Hepatocyte (in vitro differentiated cells): ENCODE measurements at places on chromosomes 1 and 21. TPM values are rescaled to one million over a fixed set of nuclear protein-coding genes. Genes with fewer than 3 reads are reported as not detected.

Gene IGSF9
- total RNA-seq: 5.3 and 8.2 TPM in 2 replicates

Gene HRNR
- total RNA-seq: not detected in 2 replicates

Gene MAP1LC3C
- 0.16 and 0.27 TPM in 2 replicates for total RNA-seq

Gene ACTL8
- not detected in 2 replicates for total RNA-seq

Gene PIK3R3
- 16.8 and 18.9 TPM in 2 replicates for total RNA-seq

Gene RHBDL2
- 0.57 TPM in 1 of 2 replicates, not detected in the other for total RNA-seq

Gene GUCA2B
- 6.5 TPM in 1 of 2 replicates, not detected in the other for total RNA-seq

Gene SHE
- total RNA-seq: 0.32 and 0.60 TPM in 2 replicates

- peak overlapping the region; percentile 89 for H3K27ac ChIP-seq
- peaks cover 37% of the 10 kb centered on the region for H3K4me1 ChIP-seq
- H3K36me3 ChIP-seq: no peaks in the 10 kb centered on the region
- H3K4me3 ChIP-seq: peak overlapping the region; percentile 98
- no peaks in the 10 kb centered on the region for H3K27me3 ChIP-seq
- no peak for DNase-seq
Measured at GRCh38 chr1:9293241-9293532, 493 bp downstream of the SPSB1 start.

GRCh38 chr21:45530423-45531113 is 11.7 kb downstream of the SLC19A1 start:
- H3K27me3 ChIP-seq: no peaks in the 10 kb centered on the region
- DNase-seq: no peak
- no peaks in the 10 kb centered on the region for H3K36me3 ChIP-seq
- no peak overlapping the region for H3K4me3 ChIP-seq
- peaks cover 10% of the 10 kb centered on the region for H3K4me1 ChIP-seq

GRCh38 chr1:9247894-9248293 is 13.3 kb downstream of the H6PD start:
- H3K4me3 ChIP-seq: no peak overlapping the region
- H3K27me3 ChIP-seq: no peaks in the 10 kb centered on the region
- no peaks in the 10 kb centered on the region for H3K36me3 ChIP-seq
- no peak for DNase-seq

DNA sequence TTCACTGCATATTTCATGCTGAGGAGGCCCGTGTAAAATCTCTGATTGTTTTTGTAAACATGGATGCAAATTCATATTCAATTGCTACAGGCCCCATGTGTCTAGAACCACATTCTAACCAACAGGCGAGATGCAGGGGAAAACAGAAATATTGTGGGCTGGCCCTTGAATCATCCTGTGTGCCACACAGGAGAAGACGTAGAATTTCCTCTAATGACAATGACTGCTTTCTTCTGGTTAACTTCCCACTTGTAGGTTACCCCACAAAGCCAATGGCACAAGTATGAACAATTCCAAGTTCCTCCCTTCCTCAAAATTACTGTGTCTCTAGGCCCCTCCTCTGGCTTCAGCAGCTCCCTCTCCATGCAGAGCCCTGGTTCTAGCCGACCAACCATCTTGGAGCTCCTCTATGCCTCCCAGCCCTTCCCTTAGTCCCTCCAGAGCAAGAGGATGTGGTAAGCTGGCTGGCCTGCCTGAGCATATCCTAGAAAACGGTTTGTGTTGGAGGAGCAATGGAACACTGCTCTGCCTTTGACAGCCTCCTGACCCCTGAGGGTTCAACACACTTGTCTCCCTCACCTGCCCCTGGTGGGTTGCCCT is 205.2 kb downstream of the HS2ST1 start:
- H3K4me3 ChIP-seq: no peak overlapping the region
- H3K27ac ChIP-seq: no peak overlapping the region
- no peak for DNase-seq
- H3K27me3 ChIP-seq: no peaks in the 10 kb centered on the region
- H3K36me3 ChIP-seq: no peaks in the 10 kb centered on the region

DNA sequence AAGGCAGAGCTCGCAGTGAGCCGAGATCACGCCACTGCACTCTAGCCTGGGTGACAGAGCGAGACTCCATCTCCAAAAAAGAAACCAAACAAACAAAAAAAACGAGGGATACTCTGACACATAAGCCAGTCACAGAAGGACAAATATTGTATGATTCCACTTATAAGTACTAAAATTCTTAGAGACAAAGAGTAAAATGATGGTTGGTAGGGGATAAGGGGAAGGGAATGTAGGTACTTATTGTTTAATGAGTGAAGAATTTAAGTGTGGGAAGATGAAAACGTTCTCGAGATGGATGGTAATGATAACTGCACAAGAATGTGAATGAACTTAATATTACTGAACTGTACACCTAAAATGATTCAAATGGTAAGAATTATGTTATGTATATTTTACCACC is 66.7 kb upstream of the GUCA2A start:
- no peaks in the 10 kb centered on the region for H3K36me3 ChIP-seq
- no peaks in the 10 kb centered on the region for H3K4me1 ChIP-seq
- no peak overlapping the region for H3K4me3 ChIP-seq

DNA sequence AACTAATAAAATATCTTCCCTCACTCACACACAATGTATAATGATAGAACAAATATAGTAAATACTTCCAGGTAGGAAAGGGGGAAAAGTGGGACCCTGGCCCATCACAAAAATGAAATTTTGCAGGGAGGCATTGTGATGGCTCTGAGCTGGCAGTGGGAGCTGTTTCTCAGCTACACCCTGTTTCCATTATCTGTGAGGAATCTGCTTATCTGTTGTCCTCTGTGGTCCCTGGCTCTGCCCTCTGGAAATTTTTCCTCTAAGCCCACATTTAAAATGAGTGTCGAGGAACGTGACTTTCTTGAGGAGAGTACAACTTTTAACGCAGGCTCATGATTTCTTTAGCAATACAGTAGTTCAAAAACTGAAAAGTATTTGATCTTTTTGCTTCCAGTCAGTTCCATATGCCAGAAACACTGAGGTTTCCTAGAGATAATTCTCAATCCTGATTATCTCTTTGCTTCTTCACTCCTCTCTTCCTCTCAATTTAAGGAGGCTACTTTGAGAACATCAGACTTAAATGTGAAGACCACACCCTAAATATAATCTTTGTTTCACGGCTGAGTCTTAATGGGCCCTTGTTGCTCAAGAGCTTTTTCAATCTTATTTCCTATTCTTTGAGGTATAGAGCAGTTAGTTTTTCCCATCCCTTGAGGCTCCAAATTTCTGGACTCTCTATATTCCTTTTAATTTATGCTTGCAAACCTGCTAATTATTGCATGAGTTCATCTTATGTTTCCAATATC is 5.0 kb upstream of the EEIG2 start:
- H3K27me3 ChIP-seq: no peaks in the 10 kb centered on the region
- no peaks in the 10 kb centered on the region for H3K4me1 ChIP-seq
- no peak overlapping the region for H3K4me3 ChIP-seq

DNA sequence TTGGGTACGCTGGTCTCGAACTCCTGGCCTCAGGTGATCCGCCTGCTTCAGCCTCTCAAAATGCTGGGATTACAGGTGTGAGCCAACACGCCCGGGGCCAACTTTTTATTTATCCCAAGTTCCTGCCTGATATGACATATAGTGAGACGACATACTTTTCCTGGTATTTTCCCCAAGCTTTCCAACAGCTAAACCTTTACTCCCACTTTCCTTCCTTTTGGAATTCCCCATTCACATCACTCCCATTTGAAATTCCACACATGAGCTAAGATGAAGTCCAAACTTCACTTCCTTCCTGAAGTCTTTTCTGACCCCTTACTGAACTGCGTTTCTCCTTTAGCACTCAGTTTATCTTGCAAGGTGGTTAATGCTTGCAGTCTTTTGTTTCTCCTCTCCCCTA is 64.1 kb downstream of the S1PR1 start:
- H3K36me3 ChIP-seq: no peaks in the 10 kb centered on the region
- peaks cover 6% of the 10 kb centered on the region for H3K27me3 ChIP-seq
- DNase-seq: no peak
- H3K4me1 ChIP-seq: no peaks in the 10 kb centered on the region

DNA sequence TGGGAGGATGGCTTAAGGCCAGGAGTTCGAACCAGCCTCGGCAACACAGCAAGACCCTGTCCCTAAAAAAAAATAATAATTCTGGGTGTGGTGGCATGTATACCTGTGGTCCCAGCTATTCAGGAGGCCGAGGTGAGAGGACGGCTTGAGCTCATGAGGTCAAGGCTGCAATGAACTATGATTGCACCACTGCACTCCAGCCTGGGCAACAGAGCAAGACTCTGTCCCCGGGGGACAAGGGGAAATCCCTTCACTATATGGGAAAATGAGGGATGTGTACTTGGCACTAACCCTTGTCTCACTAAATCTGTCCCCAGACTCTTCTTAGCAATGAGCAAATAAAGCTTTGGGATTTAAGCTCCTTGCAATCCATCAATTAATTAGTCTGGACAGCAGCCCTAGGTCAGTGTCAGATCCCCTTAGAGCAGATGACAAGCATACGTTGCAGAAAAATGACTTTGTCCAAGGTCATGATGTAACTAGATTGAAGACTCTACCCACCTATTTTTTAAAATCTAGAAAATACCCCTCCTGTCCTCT is 9.4 kb downstream of the KDM5B start:
- H3K4me3 ChIP-seq: no peak overlapping the region
- no peaks in the 10 kb centered on the region for H3K36me3 ChIP-seq
- no peak overlapping the region for H3K27ac ChIP-seq
- no peak for DNase-seq

DNA sequence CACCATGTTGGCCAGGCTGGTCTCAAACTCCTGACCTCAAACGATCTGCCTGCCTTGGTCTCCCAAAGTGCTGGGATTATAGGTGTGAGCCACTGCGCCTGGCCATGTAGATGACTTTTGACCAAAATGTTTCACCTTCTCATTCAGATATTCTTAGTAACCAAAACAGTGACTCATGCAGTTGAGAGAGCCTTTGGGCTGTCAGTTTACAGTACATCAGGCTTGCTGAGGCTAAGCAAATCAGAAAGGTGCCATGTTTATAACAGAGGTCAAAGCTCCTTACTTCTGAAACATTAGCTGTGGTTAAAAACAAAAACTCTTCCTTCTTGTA is 21.0 kb downstream of the CNIH4 start:
- H3K27me3 ChIP-seq: no peaks in the 10 kb centered on the region
- H3K4me1 ChIP-seq: no peaks in the 10 kb centered on the region
- peak; percentile 16 for DNase-seq
- H3K27ac ChIP-seq: peak overlapping the region; percentile 58

GRCh38 chr1:26999440-26999987 is 6.0 kb downstream of the TRNP1 start:
- no peaks in the 10 kb centered on the region for H3K36me3 ChIP-seq
- H3K27ac ChIP-seq: peak overlapping the region; percentile 85
- peak; percentile 86 for DNase-seq
- H3K27me3 ChIP-seq: no peaks in the 10 kb centered on the region
- H3K4me1 ChIP-seq: peaks cover 52% of the 10 kb centered on the region

DNA sequence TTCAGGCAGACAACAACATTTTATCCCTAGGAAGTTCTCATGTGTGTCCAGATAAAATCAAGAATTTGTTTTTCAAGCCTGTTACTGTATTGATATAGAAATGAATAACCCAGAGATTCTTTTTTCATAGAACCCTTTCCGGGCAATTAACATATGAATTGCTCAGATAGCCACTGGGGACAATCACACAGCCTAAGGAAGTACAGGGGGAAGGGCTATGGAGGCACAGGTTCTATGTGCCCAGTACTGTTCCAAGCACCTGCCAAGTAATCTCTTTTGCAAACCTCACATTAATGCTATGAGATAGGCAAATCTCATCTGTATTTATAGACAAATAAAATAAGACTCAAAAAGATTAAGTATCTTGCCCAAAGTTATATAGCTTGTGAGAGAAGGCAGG is 84.9 kb downstream of the NTNG1 start:
- no peaks in the 10 kb centered on the region for H3K36me3 ChIP-seq
- H3K27ac ChIP-seq: no peak overlapping the region
- no peaks in the 10 kb centered on the region for H3K4me1 ChIP-seq
- no peak for DNase-seq
- H3K4me3 ChIP-seq: no peak overlapping the region

DNA sequence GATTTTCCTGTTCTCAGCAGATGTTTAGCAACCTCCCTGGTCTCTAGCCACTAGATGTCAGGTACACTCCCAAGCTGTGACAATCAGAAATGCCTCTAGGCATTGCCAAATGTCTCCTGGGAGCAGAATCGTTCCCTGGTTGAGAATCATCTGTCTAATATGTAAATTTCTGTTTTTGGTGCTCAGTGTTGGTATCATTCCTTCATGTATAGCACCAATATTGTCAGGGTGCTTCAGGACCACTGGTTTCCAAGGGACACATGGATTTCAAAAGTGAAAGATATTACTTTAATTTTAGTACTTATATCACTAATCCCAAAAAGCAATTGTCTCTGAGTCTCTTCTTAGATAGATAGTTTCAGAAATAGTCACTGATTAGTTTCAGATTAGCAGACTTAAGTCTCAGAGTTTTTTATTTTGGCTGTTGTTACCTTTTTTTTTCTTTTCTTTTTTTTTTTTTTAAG is 160.1 kb downstream of the PTPRC start:
- no peak overlapping the region for H3K4me3 ChIP-seq
- no peak for DNase-seq
- H3K36me3 ChIP-seq: no peaks in the 10 kb centered on the region
- H3K27me3 ChIP-seq: no peaks in the 10 kb centered on the region
- no peak overlapping the region for H3K27ac ChIP-seq

- no peak for DNase-seq
- no peak overlapping the region for H3K4me3 ChIP-seq
- H3K4me1 ChIP-seq: peaks cover 57% of the 10 kb centered on the region
- peak overlapping the region; percentile 46 for H3K27ac ChIP-seq
- no peaks in the 10 kb centered on the region for H3K36me3 ChIP-seq
- H3K27me3 ChIP-seq: peaks cover 34% of the 10 kb centered on the region
Measured at GRCh38 chr1:41385398-41386195, 24.4 kb downstream of the FOXO6 start.

GRCh38 chr1:23483321-23484252 is at the start of gene ASAP3:
Gene ASAP3, minus strand, starts transcription at chr1:23484179. Its CDS starts 46 bp downstream, at chr1:23484133.
- H3K36me3 ChIP-seq: no peaks in the 10 kb centered on the region
- peaks cover 15% of the 10 kb centered on the region for H3K4me1 ChIP-seq
- H3K4me3 ChIP-seq: peak within 1 kb of the TSS; percentile 80
- DNase-seq: peak; percentile 66
- no peaks in the 10 kb centered on the region for H3K27me3 ChIP-seq
- peak within 1 kb of the TSS; percentile 86 for H3K27ac ChIP-seq

DNA sequence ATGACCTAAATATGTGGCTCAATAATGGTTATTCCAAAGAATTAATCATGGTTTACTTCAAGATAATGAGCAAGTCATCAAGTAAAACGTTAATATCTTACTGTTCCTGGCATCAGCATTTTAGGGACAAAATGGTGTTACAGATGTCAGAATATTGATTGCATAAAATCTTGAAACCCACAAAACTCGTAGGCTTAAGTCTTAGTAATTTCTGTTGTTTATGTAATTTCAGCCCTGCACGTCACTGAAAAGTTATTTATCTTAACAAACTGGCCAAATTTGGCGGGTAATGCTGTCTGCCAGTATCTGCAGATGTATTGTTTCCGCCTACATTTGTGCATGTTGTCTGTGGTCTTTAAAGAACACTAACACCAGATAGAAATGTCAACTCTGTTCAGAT is 25.8 kb downstream of the CDC7 start:
- peaks cover 15% of the 10 kb centered on the region for H3K4me1 ChIP-seq
- H3K27me3 ChIP-seq: no peaks in the 10 kb centered on the region
- no peak for DNase-seq
- no peaks in the 10 kb centered on the region for H3K36me3 ChIP-seq
- H3K27ac ChIP-seq: peak overlapping the region; percentile 20

- no peaks in the 10 kb centered on the region for H3K4me1 ChIP-seq
- H3K27ac ChIP-seq: no peak overlapping the region
- DNase-seq: peak; percentile 57
- H3K36me3 ChIP-seq: no peaks in the 10 kb centered on the region
Measured at GRCh38 chr1:22665752-22666151, 12.7 kb downstream of the C1QB start.

- peaks cover 43% of the 10 kb centered on the region for H3K4me1 ChIP-seq
- peak overlapping the region; percentile 24 for H3K27ac ChIP-seq
- H3K36me3 ChIP-seq: no peaks in the 10 kb centered on the region
- no peaks in the 10 kb centered on the region for H3K27me3 ChIP-seq
- no peak for DNase-seq
- no peak overlapping the region for H3K4me3 ChIP-seq
Measured at GRCh38 chr1:110348771-110349170, 9.6 kb downstream of the RBM15 start.
